ENCODE measurements at places on chromosomes 6 and 20.

DNA sequence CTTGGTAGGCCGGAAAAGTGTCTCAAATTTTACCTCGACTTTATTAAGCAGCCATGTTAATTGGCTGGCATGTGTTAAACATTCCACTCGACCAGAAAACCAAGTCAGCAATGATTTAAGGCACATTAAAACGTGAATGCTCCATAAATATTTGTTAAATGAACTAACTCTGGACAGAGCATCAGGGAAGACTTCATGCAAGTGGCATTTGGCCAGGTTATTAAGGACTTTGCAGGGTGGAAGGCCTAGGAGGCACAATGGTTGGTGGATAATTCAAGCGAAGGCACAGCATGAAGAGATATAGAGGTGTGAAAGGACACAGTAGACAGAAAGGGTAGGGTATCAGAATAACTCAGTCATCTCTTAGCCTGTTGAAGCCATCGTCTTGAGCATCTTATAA lies 23.0 kb downstream of the ELOVL5 start:
- DNase-seq = no peak

- no peak for DNase-seq
Observed at GRCh38 chr6:139325686-139326085, 33.9 kb upstream of the TXLNB start.

GRCh38 chr6:126553854-126554253 lies 213.9 kb downstream of the CENPW start:
- DNase-seq = no peak

- DNase-seq = no peak
Observed at GRCh38 chr6:68651011-68651985, 16.2 kb downstream of the ADGRB3 start.

DNA sequence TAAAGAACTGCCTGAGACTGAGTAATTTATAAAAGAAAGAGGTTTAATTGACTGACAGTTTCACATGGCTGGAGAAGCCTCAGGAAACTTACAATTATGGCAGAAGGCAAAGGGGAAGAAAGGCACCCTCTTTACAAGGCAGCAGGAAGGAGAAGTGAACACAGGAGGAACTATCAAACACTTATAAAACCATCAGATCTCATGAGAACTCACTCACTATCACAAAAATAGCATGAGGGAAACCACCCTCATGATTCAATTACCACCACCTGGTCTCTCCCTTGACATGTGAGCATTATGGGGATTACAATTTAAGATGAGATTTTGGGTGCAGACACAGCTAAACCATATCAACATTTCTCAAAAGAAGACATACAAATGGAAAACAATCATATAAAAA lies 266.3 kb downstream of the EPM2A start:
- no peak for DNase-seq

DNA sequence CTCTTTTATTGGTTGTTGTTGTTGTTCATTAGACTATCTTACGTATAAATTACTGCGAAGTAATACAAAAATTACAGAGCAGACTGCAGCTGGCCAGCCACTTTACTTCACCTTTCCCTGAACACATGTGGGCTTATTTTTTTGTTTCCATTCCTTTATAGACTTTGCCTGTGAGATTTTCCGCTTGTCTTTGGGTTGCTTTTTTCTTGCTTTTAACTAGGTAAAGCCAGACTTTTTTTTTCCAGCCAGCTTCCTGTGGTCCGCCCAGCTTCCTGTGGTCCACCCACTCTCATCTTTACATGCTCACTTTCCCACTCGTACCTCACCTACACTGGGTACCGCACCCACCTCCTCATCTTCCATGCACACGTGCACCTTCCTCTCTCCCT lies 79.0 kb downstream of the IPCEF1 start:
- DNase-seq = no peak

GRCh38 chr20:33724439-33725094 lies 4.5 kb upstream of the PXMP4 start:
- no peak for DNase-seq

DNA sequence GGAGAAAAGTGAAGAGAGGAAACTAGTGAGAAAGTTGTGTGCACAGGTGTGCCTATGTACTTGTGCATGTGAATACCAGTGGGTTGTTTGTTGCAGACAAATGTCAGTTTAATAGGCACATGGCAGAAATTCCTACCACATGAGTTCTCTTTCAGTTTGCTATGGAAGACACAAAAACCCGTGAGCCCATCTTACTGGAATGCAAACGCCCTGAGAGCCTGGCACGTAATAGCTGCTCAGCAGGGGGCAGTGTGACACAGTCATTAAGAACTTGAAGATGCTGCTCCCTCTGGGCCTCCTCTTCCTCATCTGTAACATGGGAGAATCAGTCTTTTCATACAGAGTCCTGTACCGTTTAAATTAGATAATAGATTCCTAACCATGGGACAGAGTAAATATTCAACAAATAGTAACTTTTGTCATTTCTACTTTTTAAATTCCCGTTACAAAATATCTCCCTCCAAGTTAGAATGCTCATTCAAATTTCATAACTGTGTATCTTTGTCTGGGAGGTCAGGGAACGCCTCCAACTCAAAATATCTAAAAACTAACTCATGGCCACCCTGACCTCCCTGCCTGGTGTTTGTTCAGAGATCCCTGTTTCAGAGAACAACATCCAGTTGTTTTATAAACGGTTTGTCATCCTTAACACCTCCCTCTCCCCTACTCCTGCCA lies 802.9 kb downstream of the MAFB start:
- DNase-seq = peak; percentile 35

- no peak for DNase-seq
Observed at GRCh38 chr6:43420012-43420709, 7.2 kb upstream of the ABCC10 start.

- no peak for DNase-seq
Observed at GRCh38 chr6:168371185-168371584, 51.6 kb upstream of the DACT2 start.

- no peak for DNase-seq
Observed at GRCh38 chr6:125995972-125996580, 9.7 kb downstream of the TRMT11 start.

GRCh38 chr20:33277471-33278441 lies 5.3 kb upstream of the BPIFB1 start:
- DNase-seq = no peak

DNA sequence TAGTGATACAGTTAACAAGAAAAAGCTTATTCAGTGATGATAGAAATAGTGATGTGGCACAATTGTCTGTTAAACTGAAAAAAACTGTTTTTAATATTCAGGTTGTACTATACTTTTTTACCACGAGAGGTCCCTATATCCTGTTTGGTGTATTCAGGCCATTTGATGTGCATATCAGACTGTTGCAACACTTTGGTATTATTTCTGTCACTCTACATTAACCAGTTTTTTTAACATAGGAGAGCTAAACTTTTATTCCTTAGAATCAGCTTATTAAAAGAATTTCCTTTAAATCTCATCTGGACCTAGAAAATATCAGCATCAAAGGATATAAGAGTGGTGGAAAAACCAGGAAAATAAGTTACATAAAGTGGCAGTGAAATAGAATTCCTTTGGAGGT lies 36.8 kb downstream of the TSPYL4 start:
- DNase-seq = no peak

GRCh38 chr20:37630166-37630565 lies 63.7 kb upstream of the CTNNBL1 start:
- DNase-seq = no peak

- no peak for DNase-seq
Observed at GRCh38 chr6:441126-441920, 49.8 kb downstream of the IRF4 start.

- DNase-seq = no peak
Observed at GRCh38 chr6:31525553-31525931, 3.2 kb upstream of the MCCD1 start.

- DNase-seq = no peak
Observed at GRCh38 chr6:129498950-129499842, 210.8 kb downstream of the ARHGAP18 start.

- no peak for DNase-seq
Observed at GRCh38 chr6:75488033-75488432, 5.6 kb downstream of the FILIP1 start.

DNA sequence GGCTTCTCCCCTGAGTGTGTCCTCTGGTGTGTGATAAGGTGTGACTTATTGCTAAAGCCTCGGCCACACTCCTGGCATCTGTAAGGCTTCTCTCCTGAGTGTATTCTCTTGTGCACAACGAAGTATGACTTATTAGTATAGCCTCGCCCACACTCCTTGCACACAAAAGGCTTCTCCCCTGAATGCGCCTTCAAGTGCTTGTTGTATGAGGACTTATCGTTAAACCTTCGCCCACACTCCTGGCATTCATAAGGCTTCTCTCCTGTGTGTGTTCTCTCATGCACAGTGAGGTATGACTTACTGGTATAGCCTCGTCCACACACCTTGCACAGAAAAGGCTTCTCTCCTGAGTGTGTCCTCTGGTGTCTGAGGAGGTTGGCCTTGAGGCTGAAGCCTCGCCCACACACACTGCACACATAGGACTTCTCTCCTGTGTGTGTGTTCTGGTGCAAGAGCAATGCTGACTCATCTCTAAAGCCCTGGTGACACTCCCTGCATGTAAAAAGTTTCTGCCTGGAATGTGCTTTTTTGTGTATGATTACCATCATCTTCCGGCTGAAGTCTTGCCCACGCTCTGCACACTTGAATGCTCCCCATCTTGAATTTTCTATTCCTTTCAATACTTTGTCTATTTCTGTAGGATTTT lies 20.4 kb downstream of the ZNF337 start:
- DNase-seq = no peak

- DNase-seq = no peak
Observed at GRCh38 chr6:32154514-32155161, 697 bp downstream of the PPT2 start.

DNA sequence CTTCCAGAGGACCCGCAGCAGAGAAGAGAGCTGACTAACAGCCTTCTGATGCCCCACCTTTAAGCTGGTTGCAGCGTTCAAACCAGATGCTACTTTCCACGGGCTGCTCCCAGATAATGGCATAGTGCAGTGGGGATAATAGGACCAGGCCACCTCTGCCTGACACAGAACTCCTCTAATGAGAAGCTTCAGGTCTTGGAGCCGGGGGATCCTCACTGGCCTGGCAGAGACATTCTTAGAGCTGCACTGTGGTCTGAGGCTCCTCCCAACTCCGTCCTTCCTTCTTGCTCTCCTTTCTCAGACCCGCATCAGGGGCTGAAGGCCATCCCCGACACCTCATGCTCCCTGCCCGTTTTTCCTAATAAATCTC lies 206.6 kb upstream of the MARCKS start:
- DNase-seq = no peak

- no peak for DNase-seq
Observed at GRCh38 chr20:41308726-41309413, 8.7 kb downstream of the ZHX3 start.

DNA sequence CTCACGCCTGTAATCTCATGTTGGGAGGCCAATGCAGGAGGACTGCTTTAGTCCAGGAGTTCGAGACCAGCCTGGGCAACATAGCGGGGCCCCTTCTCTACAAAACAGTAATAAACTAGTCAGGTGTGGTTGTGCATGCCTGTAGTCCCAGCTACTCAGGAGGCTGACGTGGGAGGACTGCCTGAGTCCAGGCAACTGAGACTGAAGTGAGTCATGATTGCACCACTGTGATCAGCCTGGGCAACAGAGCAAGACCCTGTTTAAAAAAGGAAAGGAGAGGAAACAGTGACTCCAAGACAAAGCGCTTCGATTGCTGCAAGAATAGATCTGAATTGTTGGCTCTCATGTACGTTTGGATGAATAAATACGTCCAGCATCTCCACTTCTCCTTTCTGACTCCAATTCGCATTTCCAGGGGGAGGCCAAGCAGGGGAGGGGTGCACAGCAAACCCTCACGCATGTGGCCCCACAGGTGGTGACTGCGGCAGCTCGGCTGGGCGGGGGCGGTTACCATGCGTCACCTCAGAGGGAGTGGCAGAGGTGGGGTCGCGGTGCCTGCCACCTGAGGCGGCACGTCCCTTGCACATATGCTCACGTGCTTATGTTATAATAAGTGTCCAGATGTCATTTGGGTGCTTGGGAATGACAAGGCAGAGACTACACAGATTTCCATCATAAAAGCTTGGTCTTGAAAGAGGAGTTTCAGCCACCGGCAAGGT lies 95.1 kb upstream of the MPC1 start:
- no peak for DNase-seq

DNA sequence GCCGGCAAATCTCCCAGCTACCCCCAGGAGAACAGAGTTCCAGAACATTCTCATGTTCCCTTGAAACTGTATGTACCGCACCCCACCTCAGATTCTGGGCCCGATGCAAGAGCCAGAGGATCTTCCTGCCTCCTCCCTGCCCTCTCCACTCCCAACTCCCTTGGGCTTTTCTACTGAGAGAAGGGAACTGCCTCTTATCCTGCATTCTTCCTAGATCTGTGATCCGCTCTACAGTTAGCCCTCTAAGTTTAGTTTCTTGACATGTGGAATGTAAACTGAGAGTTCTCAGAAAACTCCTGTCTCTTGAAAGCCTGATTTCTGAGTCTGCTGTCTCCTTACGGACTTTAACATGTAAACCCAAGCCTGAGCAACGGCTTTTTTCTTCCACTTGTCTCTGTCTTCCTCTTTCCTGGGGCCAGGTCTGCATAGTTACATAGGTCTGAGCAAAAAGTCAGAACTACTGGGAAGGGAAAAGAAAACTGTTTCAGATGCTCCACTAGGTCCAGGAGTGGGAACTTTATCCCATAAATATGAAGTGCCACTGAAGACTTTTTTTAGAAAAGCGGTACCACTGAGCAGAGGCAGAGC lies 86.5 kb upstream of the TNFAIP3 start:
- DNase-seq = no peak

- no peak for DNase-seq
Observed at GRCh38 chr20:4544765-4545164, 176.9 kb upstream of the PRND start.

DNA sequence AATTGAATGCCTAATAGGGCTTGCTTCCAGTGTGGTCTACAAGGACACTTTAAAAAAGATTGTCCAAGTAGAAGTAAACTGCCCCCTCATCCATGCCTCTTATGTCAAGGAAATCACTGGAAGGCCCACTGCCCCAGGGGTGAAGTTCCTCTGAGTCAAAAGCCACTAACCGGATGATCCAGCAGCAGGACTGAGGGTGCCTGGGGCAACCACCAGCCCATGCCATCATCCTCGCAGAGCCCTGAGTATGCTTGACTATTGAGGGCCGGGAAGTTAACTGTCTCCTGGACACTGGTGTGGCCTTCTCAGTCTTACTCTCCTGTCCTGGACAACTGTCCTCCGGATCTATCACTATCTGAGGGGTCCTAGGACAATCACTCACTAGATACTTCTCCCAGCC lies 411.5 kb downstream of the TENT5A start:
- no peak for DNase-seq

DNA sequence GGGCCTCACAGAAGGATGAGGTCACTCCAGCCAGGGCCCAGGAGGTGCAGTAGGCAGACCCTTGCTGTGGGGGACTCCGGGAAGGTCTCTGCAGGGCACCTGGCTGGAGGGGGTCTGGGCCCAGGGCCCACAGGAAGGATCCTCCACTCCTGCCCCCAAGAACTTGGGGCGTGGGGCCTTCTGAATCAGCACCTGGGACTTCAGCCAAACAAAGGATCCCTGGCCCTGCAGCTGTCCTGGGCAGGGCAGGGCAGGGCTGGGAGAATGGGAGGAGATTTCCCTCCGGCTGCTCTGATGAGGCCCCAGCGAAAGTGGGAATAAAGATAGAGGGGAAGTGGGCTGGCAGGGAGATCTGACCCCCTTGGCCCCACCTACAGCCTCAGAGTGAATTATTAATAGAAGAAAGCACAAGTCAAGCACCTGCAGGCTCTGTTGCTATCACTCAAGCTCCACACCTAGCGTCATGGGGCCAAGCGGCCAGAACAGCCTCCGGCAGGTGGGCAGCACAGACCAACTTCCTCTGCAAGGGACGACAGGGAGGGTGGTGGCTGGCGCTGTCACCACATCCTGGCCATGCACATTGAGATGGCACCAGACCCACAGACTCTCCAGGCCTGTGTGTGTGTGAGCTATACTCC lies 61.6 kb upstream of the MRPS10 start:
- DNase-seq = no peak

All from epithelial cell of proximal tubule (primary cell).